Stimulated activated CD8-positive, alpha-beta memory T cell treated with anti-CD3 and anti-CD28 coated beads, Interleukin-2, amount 100 ng/mL, for 48 hours (primary cell): ENCODE measurements at places on chromosomes 5 and 9.

- no peak for DNase-seq
Observed at GRCh38 chr5:77876862-77877502, 100.8 kb upstream of the TBCA start.

GRCh38 chr5:112087222-112087621, 330.2 kb upstream of the NREP start:
- DNase-seq, result no peak

DNA sequence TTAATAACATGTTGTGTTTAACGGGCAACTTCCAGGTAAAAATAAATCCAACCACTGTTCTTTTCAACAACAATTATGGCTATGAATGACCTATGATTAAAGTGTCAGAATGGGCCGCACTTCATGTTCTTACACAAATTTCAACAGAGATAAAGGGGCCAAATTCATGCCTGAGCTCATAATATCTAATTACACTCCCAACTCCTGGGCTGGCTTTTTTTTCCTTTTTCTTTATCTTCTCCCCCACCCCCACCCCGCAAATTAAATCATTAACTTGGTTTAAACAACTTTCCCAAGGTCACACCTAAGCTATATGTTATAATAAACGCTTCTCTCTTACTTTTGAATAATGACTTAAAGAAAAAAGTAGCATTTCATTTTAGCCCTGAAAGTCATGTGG, 25.8 kb downstream of the ZNF608 start:
- no peak for DNase-seq

DNA sequence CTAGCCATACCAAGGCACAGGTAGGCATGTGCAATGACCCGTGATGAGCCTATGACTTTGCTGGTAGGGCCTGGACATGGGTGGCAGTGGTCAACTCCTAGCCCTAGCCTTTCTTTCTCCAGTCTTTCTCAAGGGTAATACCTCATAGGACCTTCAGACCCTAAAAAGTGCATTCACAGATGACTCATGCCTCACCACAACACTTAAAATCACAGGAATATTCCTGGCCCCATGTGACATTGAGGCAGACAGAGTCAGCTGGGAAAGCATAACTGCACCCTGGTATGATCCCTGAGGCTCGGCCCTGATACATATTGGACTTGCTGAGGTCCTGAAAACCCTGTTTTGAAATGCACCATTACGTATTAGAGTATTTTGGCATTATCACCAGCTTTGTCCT, 449.5 kb downstream of the HINT1 start:
- no peak for DNase-seq

- DNase-seq, result no peak
Observed at GRCh38 chr9:122777935-122778627, 10.7 kb upstream of the OR5C1 start.

GRCh38 chr9:82234160-82234943, 245.8 kb downstream of the SPATA31D1 start:
- no peak for DNase-seq

- DNase-seq, result no peak
Observed at GRCh38 chr5:763397-763796, 21.1 kb downstream of the ZDHHC11B start.

DNA sequence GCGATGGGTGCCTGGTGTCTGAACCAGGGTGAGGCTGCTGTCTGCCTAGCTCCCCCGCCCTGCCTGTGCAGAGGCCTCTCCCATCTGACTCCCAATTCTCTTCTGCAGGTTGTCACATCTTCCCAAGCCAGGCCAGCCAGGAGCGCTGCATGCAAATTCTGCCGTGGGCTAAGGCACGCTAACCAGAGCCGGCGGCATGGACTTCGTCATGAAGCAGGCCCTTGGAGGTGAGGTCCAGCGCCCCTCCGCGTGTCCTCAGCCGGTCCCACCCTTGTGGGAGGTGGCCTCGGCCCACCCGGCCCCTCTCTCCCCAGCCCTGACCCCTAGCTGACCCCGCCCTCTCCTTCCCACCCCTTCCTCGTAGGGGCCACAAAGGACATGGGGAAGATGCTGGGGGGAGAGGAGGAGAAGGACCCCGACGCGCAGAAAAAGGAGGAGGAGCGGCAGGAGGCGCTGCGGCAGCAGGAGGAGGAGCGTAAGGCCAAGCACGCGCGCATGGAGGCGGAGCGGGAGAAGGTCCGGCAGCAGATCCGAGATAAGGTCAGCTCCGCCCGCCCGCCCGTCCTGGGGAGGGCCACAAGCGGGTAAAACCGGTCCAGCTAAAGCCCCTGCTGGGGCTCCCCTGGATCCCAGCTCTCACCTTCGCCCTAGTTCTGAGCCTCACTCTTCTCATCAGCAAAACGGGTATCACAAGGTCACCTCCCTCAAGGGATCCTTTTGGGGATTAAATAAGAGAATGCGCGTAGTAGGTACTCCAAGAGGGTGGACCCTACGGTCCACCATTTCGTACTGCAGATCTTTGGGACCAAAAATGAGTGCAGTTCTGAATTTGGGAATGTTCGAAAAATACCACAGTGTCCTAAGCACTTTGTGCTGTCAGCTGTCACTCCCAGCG, 7.4 kb downstream of the CPLX2 start:
- no peak for DNase-seq

GRCh38 chr5:145947581-145947980, 11.2 kb downstream of the SH3RF2 start:
- DNase-seq, result no peak

GRCh38 chr9:107890921-107891465, 401.4 kb upstream of the KLF4 start:
- no peak for DNase-seq

GRCh38 chr9:69180200-69180599, 6.1 kb downstream of the TJP2 start:
- no peak for DNase-seq

- no peak for DNase-seq
Observed at GRCh38 chr5:154683101-154683880, 71.9 kb upstream of the LARP1 start.

- DNase-seq, result no peak
Observed at GRCh38 chr5:64978546-64978945, 209.8 kb downstream of the CWC27 start.

DNA sequence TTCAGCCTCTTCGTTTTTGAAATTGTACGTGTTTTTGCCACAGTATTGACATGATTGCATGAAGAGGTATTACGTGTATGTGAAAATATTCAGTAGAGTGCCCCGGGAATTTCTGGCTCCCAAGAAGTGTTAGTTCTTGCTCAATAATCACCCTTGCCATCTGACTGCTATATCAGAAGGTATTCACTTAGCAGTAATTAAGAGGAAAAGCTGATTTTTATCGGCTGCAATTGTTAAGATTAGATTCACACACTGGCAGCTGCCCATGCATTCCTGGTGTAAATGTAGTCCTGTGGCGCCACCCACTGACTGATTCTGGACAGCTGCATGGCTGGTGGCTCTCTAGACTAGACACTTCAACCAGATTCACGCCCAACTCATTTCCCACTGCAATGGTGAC, 440.1 kb upstream of the ADAMTS16 start:
- DNase-seq, result no peak

DNA sequence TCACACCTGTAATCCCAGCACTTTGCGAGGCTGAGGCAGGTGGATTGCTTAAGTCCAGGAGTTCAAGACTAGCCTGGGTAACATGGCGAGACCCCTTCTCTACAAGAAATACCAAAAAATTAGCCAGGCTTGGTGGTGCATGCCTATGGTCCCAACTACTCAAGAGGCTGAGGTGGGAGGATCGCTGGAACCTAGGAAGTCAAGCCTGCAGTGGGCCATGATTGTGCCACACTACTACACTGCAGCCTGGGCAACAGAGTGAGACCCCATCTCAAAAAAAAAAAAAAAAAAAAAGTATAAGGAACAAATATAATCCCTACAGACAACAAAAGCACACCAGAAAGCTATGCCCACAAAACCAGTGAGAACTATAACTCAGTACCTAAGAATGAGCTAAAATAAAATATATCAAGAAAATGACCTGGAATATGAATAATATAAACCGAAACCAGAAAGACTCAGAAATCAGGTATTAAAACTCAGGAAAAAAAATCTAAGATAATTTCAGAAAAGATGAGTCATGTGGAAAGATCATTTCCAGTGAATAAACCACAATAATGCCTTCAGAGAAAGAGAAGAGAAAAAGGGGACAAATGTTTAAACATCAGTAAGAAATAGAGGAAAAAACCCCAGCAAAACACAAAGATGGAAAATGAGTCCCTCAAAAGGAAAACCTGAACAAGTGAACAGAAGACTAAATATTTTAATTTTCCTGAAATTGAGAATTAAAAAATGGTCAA, 57.4 kb downstream of the GOLPH3 start:
- DNase-seq, result no peak

GRCh38 chr5:176620333-176620981, 9.9 kb downstream of the SNCB start:
- no peak for DNase-seq

- DNase-seq, result no peak
Observed at GRCh38 chr5:79963261-79964061, 27.6 kb downstream of the MTX3 start.

DNA sequence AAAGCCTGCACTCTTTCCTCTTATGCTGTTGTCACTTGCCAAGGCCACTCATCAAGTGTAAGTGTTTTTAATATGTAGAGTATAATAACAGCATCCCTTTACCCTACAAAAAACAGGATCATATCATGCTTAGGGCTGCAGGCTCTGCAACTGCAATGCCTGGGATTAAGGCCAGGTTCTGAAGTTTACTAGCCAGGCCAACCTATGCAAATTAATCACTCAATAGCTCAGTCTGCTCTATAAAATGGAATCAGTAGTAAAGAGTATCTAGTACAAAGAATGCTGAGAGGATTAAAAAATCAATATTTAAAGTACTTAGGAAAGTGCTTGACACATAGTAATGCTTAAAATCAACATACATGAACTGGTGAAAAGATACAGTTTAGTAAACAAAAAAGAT, 253.3 kb downstream of the EDIL3 start:
- no peak for DNase-seq

DNA sequence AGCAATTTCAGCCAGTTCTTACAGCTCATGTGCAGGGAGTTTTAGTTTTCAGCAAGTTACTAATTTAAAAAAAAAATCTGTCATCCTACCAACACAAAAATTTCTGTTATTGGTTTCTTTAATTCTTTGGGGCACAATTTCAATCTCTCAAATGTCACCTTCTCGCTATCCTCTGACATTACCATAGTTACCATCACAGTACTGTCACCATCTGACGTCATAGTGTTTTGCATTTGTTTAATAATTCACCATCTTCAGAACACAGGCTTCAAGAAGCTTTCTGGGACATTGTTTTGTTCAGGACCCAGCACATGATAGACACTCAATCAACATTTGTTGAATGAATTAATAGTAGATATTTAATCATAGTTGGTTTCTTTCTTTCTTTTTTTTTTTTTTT, 155.1 kb downstream of the PDZD2 start:
- DNase-seq, result no peak

- no peak for DNase-seq
Observed at GRCh38 chr9:72883875-72884274, 69.0 kb downstream of the ALDH1A1 start.

DNA sequence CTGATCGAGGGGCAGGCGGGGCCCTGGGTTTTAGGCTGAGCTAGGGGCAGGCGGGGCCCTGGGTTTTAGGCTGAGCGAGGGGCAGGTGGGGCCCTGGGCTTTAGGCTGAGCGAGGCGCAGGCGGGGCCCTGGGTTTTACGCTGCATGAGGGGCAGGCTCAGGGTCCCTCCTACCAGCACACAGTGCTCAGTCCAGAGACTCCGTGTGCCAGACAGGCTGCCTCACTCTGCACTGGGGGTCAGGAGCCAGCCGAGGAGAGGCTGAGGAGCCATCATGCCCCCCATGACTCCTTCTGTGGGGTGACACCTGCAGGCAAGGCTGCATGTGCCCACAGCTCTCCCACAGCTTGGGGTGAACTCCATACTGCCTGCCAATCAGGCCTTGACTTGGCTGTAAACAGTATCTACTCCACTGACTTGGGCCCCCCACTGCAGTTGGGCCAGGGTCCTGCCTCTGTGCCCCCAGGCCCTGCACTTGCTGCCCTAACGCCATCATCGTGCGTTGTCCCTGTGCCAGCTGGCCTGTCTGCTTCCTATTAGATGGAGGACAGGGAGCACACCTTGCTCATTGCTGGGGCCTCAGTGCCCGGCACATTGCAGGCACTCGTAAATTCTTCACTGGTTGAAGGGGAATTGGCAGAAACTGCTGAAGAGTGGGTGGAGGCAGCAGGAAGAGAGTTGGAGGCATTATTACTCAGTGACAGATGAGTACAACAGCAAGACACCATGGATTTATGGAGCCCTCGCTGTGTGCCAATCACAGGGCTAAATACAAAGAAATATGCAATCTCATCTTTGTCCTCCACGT, 78.6 kb downstream of the AMBP start:
- DNase-seq, result no peak

GRCh38 chr5:172178991-172179989, 8.7 kb downstream of the STK10 start:
- peak; percentile 51 for DNase-seq

DNA sequence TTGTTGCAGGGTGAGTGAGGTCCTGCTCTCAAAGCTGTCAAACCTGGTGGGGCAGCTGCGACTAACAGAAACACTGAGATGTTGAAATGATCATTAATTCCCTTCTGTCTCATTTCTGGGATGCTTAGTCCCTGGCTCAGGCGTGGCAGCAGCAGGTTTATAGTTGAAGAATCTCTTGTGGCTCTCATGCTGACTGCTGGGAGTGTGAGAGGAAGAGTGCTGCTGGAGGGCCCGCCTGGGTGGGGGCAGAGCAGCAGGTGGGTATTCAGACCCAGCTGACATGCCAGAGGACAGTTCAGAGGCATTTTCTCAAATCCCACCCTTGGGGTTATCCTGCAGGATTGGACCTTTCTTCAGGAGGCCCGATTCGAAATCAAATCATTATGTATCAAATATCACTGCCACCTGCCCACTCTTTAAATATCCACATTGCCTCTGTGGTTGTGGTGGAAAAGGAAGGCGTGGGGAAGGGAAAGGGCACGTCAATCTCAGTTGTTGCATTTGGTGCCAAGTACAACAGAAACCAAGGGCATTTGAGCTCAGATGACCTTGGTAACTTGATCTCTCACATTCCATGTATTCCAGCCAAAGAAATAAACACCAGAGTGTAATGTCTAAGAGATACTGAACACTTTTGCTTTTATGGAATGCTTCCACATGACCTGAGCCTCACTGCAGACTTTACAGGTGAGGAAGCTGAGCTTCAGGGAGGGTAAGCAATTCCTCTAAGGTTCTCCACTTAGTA, 224.3 kb downstream of the AOPEP start:
- DNase-seq, result no peak

GRCh38 chr5:157217289-157218024, 36.8 kb downstream of the ITK start:
- peak; percentile 43 for DNase-seq

GRCh38 chr5:110727025-110727314, 499 bp upstream of the TMEM232 start:
- DNase-seq, result no peak

DNA sequence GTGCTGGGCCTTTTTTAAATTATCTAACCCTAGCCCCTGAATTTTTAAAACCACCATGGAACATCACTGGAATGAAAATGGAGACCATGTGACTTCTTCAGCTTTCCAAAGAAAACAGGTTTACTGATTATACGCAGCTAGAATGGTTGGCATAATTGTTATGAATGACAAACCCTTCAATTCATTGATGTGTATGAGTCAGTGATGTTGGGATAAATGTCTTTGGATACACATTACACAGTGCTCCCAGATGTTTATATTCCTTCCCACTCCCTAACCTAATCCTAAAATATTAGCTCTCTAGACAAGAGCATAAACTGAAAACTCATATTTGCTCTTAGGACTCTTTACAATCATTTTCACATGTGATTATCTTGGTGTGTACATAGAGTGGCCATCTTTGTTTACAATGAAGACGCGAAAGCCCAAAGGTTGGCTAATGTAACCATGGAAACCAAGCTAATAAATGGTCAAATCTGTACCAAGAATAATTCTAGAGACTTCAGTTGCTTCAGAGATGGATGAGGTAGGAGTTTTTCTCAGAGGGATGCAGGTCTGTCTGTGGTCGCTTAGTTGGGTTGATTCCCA, 131.2 kb upstream of the HMHB1 start:
- DNase-seq, result no peak
